ENCODE measurements at places on chromosomes 7 and 10. TPM values are rescaled to one million over a fixed set of nuclear protein-coding genes. Genes with fewer than 3 reads are reported as not detected.

MYH16 gene
- total RNA-seq: not detected

DNA sequence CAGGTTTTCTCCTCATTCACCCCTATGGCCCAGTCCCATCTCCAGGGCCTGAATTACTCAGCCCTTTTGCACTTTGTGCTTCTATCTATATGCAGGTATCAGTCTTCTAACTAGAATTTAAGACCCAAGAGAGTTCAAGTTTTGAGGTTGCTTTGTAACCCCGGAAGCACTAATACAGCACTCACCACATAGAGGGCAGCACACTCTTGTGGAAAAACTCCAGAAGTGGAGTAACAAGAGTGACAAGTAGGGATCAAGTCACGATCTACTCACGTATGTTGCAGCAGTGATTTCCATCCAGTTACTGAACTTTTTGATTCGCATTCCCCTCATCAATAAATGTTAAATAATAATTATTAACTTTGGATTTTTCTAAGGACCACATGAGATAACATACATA, 151.0 kb downstream of the CHCHD3 start:
- peak; percentile 66 for DNase-seq

DNA sequence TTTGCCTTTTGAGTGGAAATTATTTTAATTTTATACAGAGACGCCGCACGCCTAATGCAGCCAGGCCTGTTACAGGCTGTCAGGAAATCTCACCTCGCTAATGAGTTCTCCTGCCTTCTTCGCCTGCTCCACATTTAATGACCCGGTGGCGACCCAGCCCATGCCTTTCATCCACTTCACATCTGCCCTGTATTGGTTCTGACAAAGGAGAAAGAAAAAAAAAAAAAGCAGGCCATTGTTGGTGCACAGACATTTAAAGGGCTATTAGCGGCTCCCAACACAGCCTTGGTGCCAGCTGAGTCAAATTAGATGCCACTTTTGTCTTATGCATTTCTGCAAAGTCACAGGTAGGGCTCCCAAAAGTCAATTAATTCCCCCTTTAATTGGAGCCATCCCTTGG, 43.3 kb downstream of the NRAP start:
- no peak for DNase-seq

- no peak for DNase-seq
These were observed 658 bp downstream of the DMBT1 start for GRCh38 chr10:122561212-122561611.

- DNase-seq: no peak
These were observed 18.1 kb downstream of the MINDY4 start for GRCh38 chr7:30789334-30789711.

- no peak for DNase-seq
These were observed 158.1 kb upstream of the PLXDC2 start for GRCh38 chr10:19658131-19658530.

- DNase-seq: no peak
These were observed 33.1 kb downstream of the STAMBPL1 start for GRCh38 chr10:88913127-88913526.

DNA sequence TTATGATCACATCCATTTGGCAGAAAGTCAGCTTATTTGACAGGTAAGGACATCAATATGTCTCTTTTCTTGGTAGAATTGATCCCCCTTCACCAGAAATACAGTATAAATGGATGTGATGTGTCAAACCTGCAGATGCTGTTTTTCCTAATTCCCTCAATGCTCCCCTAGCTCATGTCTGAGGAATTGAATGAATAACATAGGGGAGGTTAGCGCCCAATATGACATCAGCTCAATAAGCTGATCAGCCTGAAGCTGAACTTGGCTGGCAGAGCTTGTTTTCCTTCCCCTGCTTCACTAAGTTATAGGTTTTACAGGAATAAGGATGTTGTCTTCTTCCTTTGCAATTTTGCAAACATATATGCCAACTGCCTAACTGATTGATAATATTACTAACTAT, 132.5 kb downstream of the REEP3 start:
- no peak for DNase-seq

ADIRF gene
- not detected for total RNA-seq

DNA sequence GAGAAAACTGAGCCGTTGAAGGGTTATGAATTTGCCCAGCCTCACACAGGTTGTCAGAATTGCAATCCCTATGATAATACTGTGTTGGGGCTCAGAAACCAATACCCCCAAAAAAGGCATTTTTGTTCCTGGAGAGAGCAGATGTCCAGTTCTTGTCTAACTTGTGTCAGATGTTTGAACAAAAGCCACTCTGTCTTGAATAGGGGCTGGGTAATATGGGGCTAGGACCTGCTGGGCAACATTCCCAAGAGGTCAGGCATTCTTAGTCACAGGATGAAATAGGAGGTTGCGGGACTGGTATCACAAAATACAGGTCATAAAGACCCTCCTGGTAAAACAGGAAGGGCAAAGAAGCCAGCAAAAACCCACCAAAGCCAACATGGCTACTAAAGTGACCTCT, 482.1 kb downstream of the IPMK start:
- DNase-seq: no peak

GRCh38 chr10:76969366-76969948, 668.2 kb downstream of the KCNMA1 start:
- no peak for DNase-seq

DNA sequence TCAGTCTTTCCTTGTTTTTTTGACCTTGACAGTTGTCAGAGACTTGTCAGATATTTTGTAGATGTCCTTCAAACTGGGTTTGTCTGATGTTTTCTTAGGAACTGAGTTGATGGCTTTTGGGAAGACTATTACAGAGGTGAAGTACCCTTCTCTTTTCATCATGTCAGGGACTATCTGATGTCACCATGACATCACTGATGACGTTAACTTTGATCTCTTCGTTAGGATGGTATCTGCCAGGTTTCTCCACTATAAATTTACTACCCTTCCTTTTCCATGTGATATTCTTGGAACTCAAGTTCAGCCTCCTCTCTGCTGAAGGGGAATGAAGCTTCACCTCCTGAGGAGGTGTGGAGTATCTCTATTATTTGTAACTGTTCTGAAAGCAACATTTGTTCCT, 78.5 kb downstream of the SUGCT start:
- DNase-seq: no peak

- DNase-seq: no peak
These were observed 1.3 kb upstream of the PRR15 start for GRCh38 chr7:29562307-29562706.

GRCh38 chr7:91883676-91884362, 3.3 kb upstream of the MTERF1 start:
- no peak for DNase-seq

HACD1 gene
- total RNA-seq: 25.3 TPM

- DNase-seq: no peak
These were observed 4.1 kb downstream of the KNDC1 start for GRCh38 chr10:133163889-133164815.

GRCh38 chr10:48215486-48216203, 58.9 kb downstream of the FRMPD2 start:
- DNase-seq: peak; percentile 62

- DNase-seq: no peak
These were observed 173.2 kb downstream of the BUB3 start for GRCh38 chr10:123327450-123327849.

CUBN gene
- total RNA-seq: 7.8 TPM

DNA sequence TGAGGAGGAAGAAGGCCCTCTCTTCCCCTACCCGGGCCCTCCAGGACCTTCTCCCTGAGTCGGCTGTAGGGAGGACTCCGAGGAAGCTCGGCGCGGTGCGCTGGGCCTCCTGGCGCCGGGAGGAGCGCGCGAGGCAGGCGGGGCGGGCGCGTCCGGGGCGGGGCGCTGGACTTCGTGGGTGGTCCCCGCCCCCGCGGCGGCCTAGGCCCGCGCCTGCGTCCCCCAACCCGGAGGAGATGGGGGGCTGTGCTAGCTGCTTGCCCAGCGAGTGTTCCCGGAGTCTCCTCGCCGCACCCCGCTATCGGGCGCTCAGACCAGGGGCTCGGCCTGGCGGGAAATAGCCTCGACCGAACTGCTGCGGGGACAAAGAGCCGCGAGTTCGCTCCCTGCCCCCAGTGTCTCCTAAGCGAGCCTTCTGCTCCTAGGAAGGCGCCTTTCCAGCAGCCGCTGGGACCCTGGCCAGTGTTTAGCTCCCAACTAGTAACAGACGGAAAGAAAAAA, 19.2 kb upstream of the SMO start:
- no peak for DNase-seq

DNA sequence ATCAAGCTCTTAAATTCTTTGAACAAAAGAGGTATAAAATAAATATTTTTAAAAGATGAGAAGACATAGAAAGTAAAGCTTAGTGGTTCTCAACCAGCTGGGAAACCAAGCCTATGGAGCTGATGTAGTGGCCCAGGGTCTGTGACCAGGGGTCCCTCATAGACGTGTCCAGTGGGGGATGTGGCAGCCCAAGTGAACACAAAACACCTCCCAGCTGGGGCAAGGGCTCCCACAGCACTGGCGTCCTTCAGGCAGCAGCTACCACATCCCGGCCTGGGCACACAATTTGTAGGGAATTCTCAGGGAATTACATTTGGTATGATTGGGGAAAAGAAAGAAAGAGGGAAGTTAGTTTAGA, 17.8 kb upstream of the CCDC71L start:
- no peak for DNase-seq

GRCh38 chr10:52870562-52870961, 98.0 kb upstream of the MBL2 start:
- no peak for DNase-seq

DNA sequence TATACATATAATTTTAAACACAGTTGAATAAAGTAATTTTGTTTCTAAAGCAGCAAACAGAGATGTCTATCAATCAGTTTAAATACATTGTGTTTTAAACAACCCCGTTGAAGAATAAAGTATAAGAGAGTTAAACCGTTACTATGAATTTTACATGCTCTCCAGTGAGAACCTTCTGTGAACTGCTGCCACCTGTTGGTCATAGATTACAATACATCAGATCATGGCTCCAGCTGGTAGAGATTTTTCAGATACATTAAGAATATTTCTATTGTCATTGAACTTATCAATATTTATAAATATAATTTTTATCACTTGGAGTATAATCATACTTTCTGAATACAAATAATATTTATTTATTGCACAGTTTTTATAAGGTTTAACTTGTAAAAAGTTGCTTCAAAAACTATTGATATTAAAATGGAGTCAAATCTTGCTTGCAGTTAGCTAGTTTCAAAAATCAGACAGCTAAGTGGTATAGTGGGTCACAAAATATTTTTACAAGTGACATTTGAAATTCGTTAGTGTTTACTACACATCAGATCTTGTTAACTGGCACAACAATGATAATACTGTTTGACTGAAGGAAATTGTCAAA, 561.2 kb upstream of the PHF14 start:
- peak; percentile 77 for DNase-seq

DPP6 gene
- 1.2 TPM for total RNA-seq

RNF32 gene
- not detected for total RNA-seq

- peak; percentile 90 for DNase-seq
These were observed 16.3 kb downstream of the CYTH3 start for GRCh38 chr7:6256109-6256483.

XRCC2 gene
- 14.1 TPM for total RNA-seq

XPNPEP1 gene
- 186 TPM for total RNA-seq

DNA sequence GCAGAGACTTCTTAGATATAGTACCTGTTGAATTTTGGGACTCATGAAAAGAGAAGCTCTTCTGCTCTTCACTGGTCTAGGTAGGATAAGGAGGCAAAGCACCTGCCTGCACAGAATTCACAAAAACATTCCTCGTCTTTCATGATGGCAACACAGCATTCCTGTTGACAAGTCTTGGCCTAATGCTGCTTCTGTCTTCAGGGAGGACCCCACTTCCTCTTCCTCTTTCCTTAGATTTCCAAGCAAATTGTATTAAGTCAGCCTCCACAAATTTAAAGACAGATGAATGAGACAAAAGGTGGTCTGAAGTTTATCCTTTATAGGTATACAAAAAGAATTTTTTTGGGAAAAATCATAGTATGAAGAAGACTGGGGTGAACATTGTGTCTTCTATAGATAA, 64.9 kb downstream of the DNAJB9 start:
- no peak for DNase-seq

- DNase-seq: no peak
These were observed 293.0 kb upstream of the AKR1E2 start for GRCh38 chr10:4532976-4533375.

DNA sequence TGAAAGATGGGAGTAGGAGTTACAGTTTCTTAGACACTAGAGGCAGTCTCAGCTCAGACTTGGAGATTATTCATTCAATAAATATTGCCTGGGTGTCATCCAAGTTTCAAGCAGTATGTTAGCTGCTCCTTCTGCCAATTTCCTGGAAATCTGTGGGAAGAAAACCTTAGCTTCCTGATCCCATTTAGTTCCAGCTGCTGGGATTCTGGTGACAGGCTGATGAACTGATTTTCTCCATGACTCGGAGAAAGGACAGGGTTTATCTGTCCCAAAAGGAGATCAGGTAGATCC, 95.8 kb downstream of the CLEC2L start:
- DNase-seq: no peak

WDR86 gene
- not detected for total RNA-seq

GRCh38 chr10:71432101-71432905, 35.6 kb downstream of the CDH23 start:
- DNase-seq: no peak

DNA sequence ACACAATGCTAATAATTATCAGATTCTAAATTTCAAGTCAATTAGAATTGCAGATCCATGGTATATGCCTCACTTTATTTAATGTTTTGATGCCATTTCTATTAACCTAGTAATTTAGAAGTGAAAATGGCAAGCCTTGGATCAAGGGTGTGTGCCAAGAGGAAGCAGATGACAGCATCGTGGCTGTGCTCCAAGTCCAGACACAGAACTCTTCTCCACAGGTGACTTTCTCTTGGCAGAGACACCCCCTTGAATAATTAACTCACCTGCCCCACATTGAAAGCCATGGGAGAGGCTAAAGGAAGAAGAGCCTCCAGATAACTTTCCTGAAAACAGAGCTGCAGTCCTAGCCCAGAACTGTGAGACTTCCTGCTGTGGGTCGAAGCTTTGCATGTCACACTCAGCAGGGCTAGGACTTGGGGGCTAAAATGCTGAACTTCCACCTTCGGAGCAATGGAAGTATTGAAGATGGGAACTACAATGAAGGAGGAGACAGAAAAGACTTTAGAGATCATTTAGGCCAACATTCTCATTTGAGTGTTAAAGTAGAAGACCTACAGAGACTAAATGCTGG, 996 bp upstream of the C10orf90 start:
- no peak for DNase-seq

DNA sequence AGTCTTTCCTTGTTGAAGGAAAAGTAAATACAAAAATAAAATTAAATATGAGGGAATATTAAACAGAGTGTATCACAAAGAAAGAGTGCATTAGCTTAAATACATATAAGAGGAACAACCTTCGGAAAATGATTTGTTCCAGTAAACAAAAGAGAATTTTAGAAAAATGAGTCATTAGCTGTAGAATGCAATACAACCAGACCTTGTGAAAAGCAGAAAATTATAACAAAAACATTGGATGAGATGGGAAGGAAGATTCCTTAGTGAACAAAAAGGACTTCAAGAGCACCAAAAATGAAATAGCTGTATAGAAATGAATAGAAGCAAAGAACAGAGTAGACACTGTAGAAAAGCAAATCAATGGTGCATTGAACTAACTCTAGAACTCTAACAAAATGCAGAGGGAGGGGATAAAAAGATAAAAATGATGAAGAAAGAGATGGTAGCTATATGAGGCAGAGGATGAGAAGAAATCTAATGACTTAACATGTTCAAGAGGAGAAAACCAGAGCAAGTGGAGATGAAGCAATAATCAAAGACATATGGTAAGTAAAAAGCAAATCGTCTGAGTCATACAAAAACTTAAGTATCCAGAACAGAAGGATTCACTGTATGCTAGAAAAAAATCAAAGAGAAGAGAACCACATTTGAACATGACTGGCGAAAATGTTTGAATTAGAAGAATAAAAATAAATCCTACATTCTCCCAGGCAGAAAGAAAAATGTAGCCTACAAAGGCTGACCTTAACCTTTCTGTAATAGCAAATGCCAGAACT, 190.5 kb downstream of the TMEM26 start:
- peak; percentile 46 for DNase-seq
